ENCODE measurements at places on chromosomes 2 and 18. TPM values are rescaled to one million over a fixed set of nuclear protein-coding genes. Genes with fewer than 3 reads are reported as not detected.

TMEM247 gene
- total RNA-seq: not detected

CNRIP1 gene
- total RNA-seq: 8.9 TPM

ZFP36L2 gene
- 221 TPM for total RNA-seq

CD8B gene
- total RNA-seq: not detected

DOK6 gene
- total RNA-seq: not detected

PDCD1 gene
- total RNA-seq: not detected

SH3RF3 gene
- total RNA-seq: 2.2 TPM

SERPINB8 gene
- 61.5 TPM for total RNA-seq

RAB6D gene
- not detected for total RNA-seq

PRSS56 gene
- not detected for total RNA-seq

C2orf81 gene
- total RNA-seq: 1.4 TPM

TMEM178A gene
- 0.68 TPM for total RNA-seq

SRBD1 gene
- 9.6 TPM for total RNA-seq

FIGN gene
- 2.0 TPM for total RNA-seq

RIT2 gene
- total RNA-seq: not detected

UGT1A10 gene
- total RNA-seq: not detected

ZNF638 gene
- 258 TPM for total RNA-seq

HOXD12 gene
- not detected for total RNA-seq

KCNIP3 gene
- total RNA-seq: 12.7 TPM

EML6 gene
- total RNA-seq: 5.0 TPM

REG1B gene
- not detected for total RNA-seq

BOLL gene
- total RNA-seq: not detected

FHL2 gene
- total RNA-seq: 51.0 TPM

GCKR gene
- total RNA-seq: 1.0 TPM

BCL2L11 gene
- 14.4 TPM for total RNA-seq

ABHD3 gene
- total RNA-seq: 5.7 TPM

FBXO15 gene
- not detected for total RNA-seq

PRKCE gene
- 18.3 TPM for total RNA-seq

UNC50 gene
- 42.4 TPM for total RNA-seq

RBM43 gene
- 3.5 TPM for total RNA-seq

AGXT gene
- total RNA-seq: not detected

SNTG2 gene
- 0.99 TPM for total RNA-seq

DES gene
- 30.2 TPM for total RNA-seq

SP140 gene
- total RNA-seq: 2.5 TPM

SPIRE1 gene
- total RNA-seq: 25.7 TPM

CUL3 gene
- 68.9 TPM for total RNA-seq

UNC80 gene
- total RNA-seq: not detected

SLC16A14 gene
- total RNA-seq: 13.0 TPM

ALPG gene
- total RNA-seq: not detected

WDR54 gene
- 10.5 TPM for total RNA-seq

RAB31 gene
- 10.8 TPM for total RNA-seq

Measured in suprapubic skin (tissue), 4 donors.